ENCODE measurements at places on chromosomes 3 and 15.

DNA sequence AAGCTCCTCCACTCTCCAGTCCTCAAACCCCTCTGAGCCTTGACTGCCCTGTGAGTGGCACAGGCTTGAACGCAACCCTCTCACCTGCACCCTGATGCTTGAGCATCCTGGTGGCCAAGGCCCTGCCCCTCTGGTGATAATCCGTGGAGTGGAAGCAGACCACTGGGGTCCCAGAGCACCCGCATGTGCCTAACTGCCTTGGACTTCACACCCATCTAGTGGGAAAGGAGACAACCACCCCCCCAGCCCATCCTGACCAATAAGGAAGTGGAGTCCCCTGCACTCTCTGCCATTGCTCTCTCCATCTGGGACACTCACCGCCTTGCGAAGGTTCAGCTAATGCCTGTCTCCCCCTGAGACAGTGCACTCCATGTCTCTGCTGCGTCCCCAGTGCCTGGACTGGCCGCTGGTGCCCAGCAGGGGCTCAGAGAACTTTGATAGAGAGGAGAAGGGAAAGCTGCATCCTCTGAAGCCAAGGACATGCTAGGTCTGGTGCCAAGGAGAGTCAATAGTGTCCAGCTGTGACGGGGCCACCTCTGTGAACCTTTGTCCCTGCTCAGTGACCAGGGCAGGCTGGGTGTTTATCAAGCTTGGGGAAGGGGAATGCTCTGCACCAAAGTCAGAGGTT lies 3.4 kb downstream of the KLF15 start:
- no peak for DNase-seq

DNA sequence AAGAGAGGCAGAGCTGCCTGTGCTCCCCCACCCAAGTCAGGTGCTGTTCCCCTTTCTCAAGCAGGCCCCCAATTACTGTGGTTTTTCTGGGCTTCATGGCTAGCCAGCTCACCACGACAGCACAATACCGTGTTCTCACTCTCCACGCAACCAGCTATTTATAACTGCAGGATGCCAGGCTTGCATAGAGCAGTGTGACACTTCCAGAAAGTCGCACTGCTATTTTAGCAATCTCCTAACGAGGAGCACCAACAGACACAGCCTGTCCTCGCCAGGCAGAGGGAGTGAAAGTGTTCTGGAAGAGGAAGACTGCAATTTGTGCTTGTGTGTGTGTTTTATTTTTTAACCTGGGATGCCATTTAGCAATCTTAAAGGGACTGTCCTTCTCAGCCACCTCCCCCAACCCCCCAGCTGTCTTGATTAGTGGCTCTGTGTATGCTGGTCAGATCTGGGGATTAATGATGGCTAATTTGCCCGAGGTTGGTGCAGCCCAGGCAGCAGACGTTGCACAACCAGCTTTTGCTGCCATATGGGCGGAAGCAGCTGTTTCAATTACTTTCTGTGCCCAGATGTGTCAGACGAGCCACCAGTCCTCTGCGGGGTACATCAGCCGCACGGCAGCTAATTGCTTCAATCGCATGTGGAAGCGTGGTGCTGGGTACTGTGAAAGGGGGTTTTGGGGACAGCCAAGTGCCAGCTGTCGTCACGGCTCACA lies 268.0 kb upstream of the ARRDC4 start:
- DNase-seq, result no peak

GRCh38 chr15:73965094-73965757 lies 26.9 kb downstream of the STOML1 start:
- peak; percentile 28 for DNase-seq

- DNase-seq, result no peak
Observed at GRCh38 chr3:83216919-83217594, 1455.6 kb upstream of the GBE1 start.

- DNase-seq, result no peak
Observed at GRCh38 chr3:179716811-179717210, 64.0 kb downstream of the USP13 start.

GRCh38 chr3:126678693-126679317 lies 23.9 kb upstream of the TXNRD3 start:
- DNase-seq, result no peak

GRCh38 chr3:28328188-28329151 lies 20.1 kb upstream of the ZCWPW2 start:
- no peak for DNase-seq

GRCh38 chr3:81198756-81199155 lies 562.7 kb downstream of the GBE1 start:
- DNase-seq, result no peak

GRCh38 chr15:87227846-87228245 lies 1028.7 kb downstream of the NTRK3 start:
- no peak for DNase-seq

DNA sequence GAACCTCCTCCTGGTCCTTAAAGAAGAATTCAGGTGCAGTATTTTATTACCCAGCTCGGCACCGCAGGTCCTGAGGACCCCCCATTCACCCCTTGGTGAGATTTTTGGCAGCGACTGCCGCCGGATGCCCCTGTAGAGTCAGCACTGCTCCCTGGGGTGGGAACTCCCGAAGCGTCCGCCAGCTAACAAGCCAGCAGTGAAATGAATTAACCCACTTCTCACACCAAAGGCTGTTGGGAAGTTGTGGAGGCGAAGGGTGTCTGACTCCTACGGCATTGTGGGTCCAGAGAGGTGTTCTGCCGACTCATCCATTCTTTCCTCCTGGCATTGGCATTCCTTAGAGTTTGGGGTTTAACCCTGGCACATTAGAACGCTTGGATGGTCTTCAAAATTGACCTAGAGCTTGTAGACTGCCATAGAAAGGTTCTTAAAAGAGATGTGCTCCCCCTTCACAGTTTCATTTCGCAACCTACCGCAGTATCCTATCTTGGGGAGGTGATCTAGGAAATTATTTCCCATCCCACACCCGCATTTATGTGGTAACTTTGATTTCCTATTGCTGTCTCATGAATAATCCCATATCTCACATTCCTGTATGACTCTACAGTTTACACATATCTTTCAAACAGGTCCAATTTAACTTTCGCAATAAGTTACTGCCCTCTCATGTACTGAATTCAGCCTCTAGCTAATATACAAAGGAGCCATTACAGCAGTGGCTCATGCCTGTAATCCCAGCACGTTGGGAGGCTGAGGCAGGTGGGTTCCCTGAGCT lies 879 bp upstream of the EIF5A2 start:
- DNase-seq, result no peak

DNA sequence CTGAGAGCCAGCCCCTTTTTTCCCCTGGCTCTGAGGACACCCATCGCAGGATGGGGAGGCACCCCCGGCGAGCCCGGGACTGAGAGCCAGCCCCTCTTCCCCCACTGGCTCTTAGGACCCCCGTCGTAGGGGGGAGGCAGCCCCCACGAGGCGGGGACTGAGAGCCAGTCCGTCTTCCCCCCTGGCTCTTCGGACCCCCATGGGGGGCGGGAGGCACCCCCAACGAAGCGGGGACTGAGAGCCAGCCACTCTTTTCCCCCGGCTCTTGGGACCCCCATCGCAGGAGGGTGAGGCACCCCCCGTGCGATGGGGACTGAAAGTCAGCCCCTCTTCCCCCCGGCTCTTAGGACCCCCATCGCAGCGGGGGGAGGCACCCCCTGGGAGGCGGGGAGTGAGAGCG lies 36.8 kb upstream of the SSUH2 start:
- DNase-seq, result no peak

GRCh38 chr3:19559724-19560442 lies 374.1 kb downstream of the EFHB start:
- no peak for DNase-seq

DNA sequence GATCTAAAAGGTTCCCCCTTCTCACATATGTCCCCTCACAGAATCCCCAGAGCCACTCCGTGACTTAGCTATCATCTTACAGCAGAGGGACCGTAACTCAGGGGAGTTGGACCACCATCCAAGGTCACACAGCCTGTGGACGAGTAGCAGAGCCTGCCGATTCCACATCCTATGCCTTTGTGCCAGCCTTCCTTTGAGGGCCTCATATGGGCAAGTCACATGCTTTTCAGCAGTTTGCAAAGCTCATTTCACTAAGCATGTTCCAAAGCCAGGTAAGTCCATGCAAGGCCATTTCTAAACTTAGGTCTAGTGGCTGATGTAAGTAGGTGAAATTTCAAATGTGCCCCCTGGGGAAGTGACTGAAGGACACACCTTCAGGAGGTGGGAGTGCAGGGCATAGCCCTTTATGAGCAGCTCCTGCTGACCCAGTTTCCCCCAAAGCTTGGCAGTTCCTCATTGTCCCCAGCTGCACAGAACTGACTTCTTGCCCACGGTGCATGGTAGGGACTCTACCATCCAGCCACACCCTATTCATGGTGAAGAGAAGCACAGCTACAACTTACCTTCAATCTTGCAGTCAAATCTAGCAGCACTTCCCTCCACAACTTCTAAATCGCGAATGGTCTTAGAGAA lies 33.3 kb upstream of the HACD2 start:
- no peak for DNase-seq

DNA sequence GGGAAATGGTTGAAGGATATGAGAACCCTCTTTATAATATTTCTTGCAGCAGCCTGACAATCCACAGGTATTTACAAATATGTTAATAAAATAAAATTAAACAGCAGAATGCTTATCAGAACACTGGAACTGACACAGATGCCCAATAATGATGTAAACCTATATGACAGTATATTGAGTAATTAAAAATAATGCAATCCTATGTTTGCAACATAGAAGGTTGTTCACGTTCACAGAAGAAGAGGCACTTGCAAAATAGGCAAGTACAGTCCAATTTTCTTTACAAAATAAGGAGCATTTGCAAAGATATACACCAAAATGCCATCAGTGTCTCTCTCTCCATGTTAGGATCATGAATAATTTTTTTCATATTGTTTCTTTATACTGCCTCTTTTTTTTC lies 397.0 kb upstream of the WNT5A start:
- no peak for DNase-seq

GRCh38 chr15:38844736-38845135 lies 280.1 kb upstream of the RASGRP1 start:
- DNase-seq, result no peak

GRCh38 chr15:73952913-73953750 lies 26.9 kb downstream of the LOXL1 start:
- no peak for DNase-seq

DNA sequence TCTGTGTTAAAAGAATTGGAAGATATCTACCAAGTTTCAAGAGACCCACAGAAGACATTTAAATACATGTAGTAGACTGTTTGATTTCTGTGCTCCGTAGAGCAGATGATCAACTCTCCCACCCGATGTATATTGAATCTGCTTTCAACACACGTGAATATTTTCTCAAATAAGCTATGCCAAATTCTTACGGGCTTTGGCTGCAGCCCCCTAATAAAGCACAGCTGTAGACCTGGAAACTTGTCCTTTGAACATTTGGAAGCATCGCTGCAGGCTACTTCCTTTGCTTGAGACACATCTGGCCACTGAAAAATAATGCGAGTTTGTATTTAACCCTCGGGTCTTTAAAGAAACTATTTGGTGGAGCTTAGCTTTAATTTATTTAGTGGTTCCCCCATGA lies 98.3 kb upstream of the SELENOK start:
- DNase-seq, result no peak

- no peak for DNase-seq
Observed at GRCh38 chr3:150319900-150320299, 88.2 kb upstream of the TSC22D2 start.

- DNase-seq, result no peak
Observed at GRCh38 chr15:95988574-95988887, 342.0 kb upstream of the NR2F2 start.

GRCh38 chr3:43461345-43461744 lies 160.5 kb downstream of the ANO10 start:
- no peak for DNase-seq

DNA sequence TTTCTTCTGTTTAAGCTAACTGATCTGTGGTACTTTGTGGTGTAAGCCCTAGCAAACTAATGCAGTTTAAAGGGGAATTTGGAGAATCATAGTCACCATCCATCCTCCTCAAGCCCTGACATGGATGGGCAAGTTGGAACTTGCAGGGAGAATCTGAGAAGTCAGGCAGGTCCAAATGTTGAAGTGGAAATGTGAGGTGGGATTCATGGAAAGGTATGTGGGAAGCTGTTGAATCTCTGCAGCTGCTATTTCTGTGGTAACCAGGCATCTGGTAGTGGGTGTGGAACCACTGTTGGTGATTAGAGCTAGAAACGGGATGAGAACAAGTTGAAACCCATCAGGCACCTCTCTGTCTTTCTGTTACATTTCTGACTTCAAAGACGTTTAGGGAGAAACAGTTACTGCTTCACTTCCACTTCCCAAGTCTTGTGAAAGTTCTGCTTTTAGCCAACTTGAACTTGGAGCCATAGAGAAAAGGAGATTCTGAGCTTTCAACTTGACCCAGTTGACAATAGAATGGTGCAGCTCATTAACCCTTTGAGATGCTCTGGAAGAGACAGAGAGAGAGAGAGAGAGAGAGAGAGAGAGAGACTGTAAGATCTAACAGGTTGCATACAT lies 38.1 kb upstream of the NMNAT3 start:
- DNase-seq, result no peak

- DNase-seq, result no peak
Observed at GRCh38 chr3:109685084-109686079, 348.0 kb upstream of the DPPA4 start.

DNA sequence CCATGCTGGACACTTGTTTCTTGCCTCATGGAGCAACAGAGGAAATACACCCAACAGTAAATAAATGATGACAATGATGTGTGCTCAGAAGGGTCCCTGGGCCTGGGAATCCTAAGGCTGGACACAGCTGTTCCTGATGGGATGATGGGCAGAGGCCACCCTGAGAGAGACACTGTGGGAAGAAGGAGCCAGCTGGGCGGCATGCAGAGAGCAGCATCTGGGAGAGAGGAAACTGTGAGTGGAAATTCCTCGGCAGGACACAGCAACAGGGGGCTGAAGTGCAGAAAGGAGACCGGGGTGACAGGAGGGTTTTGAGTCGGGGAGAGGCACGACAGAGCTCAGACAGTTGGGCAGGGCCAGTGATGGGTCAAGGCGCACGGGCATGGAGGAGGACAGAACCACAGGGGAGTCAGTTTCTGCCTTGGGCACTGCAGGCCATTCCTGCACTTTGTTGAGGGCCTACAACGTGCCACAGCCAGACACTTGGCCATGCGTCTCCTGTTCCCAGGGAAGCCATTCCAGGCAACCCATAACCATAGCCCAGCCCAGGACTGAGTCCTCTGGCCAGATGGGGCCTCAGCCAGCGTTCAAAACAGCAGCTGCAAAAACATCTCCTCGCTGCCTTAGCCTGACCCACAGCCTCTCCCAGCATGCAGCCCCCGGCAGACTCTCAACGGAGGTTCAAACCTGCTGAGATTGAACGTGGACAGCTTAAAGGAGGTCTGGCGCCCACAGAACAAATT lies 36.7 kb upstream of the SLC6A1 start:
- DNase-seq, result no peak

- no peak for DNase-seq
Observed at GRCh38 chr15:41048397-41048796, 67.7 kb downstream of the INO80 start.

DNA sequence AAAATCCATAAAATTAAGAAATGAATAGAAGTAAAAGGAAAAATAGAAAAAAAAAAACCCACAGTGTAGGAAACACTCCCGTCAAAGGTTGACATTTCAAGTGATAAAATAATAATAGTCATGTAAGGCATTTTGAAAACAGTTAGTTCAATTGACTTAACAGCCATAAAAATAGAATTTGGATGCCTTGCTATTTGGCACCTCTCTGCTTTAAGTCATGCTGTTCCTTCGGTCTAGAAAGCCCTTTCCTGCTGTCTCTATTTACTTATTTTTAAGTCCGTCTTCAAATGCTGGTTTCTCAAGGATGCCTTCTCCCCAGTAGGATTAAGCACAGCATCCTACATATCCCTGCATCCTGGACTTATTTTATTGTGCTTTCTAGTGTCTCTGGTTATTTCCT lies 22.3 kb upstream of the RETNLB start:
- no peak for DNase-seq

All from stimulated activated CD8-positive, alpha-beta memory T cell treated with anti-CD3 and anti-CD28 coated beads, Interleukin-4, amount 100 ng/mL, for 24 hours (primary cell).